B cell (primary cell): ENCODE measurements at places on chromosomes 12 and 14. TPM values are rescaled to one million over a fixed set of nuclear protein-coding genes. Genes with fewer than 3 reads are reported as not detected.

DNA sequence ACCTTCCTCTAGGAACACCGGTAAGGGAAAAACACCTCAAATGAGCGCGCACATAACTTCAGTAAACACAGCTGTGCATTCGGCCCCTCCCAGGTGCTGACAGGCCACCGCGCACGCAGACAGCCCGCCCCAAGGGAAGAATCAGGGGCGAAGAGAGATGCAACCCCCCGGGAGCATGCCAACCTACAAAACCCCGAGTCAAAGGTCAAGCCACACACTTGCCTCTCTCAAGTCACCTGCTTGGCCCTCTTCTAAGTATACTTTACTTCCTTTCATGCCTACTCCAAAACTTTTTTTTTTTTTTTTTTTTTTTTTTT, 2.3 kb upstream of the CYP46A1 start:
- H3K27ac ChIP-seq: no peak overlapping the region
- H3K4me3 ChIP-seq: no peak overlapping the region
- H3K36me3 ChIP-seq: no peaks in the 10 kb centered on the region
- peaks cover 10% of the 10 kb centered on the region for H3K4me1 ChIP-seq
- no peak for DNase-seq
- H3K27me3 ChIP-seq: peaks cover 19% of the 10 kb centered on the region

DNA sequence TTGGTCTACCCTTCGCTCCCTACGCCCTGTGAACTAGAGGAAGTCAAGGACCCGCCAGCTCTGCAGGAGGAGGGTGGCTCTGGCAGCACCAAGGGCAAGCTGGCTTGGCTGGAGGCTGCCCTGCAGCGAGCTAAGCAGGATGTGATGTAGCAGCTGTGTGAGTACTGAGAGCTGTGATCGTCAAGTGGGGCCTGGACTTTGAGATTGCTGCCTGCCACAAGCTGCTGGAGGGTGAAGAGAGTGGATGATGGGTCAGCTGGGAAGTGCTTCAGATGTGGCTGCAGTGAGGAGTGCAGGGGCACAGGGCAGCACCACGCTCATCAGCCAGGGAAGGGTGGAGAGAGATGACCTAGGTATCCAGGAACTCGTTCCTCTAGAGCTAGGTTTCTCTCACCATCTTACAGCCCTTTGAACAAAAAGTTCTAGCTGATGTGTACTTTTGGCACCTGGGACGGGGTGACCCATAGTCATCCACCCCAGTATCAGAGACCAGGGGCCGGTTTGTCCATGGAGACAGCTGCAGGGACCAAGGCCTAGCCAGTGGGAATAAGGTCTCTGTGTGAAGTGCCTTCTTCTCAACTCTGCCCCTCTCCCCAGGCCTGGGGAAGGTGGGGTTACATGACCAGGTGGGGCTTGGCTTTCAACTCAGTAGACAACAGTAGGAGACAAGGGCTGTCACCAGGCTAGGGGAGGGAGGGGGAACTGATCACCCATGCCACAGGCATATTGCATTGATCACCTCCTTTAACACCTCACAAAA, 3.2 kb downstream of the KRT86 start:
- no peaks in the 10 kb centered on the region for H3K36me3 ChIP-seq
- no peaks in the 10 kb centered on the region for H3K27me3 ChIP-seq
- H3K4me1 ChIP-seq: peaks cover 4% of the 10 kb centered on the region

DNA sequence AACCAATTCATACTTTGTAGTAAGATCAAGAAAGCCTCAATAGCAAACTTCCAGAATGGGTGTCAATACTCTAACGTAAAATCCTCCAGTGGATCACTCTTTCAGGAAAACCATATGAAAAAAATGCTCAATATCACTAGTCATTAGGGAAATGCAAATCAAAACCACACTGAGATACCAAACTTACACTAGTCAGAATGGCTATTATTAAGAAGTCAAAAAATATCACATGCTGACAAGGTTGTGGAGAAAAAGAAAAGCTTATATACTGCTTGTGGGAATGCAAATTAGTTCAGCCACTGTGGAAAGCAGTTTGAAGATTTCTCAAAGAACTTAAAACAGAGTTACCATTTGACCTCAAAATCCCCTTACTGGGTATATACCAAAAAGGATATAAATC, 49.5 kb upstream of the ATXN7L3B start:
- no peak overlapping the region for H3K27ac ChIP-seq
- H3K4me1 ChIP-seq: no peaks in the 10 kb centered on the region
- H3K27me3 ChIP-seq: no peaks in the 10 kb centered on the region
- no peak overlapping the region for H3K4me3 ChIP-seq

- no peaks in the 10 kb centered on the region for H3K27me3 ChIP-seq
- H3K4me3 ChIP-seq: no peak overlapping the region
- peaks cover 8% of the 10 kb centered on the region for H3K4me1 ChIP-seq
- H3K36me3 ChIP-seq: no peaks in the 10 kb centered on the region
- H3K27ac ChIP-seq: no peak overlapping the region
Measured at GRCh38 chr12:102946042-102946441, 11.4 kb upstream of the ASCL1 start.

- no peaks in the 10 kb centered on the region for H3K27me3 ChIP-seq
- no peak for DNase-seq
- H3K4me3 ChIP-seq: no peak overlapping the region
- H3K4me1 ChIP-seq: peaks cover 11% of the 10 kb centered on the region
- H3K36me3 ChIP-seq: no peaks in the 10 kb centered on the region
- no peak overlapping the region for H3K27ac ChIP-seq
Measured at GRCh38 chr12:131093604-131093955, 139.9 kb downstream of the ADGRD1 start.

DNA sequence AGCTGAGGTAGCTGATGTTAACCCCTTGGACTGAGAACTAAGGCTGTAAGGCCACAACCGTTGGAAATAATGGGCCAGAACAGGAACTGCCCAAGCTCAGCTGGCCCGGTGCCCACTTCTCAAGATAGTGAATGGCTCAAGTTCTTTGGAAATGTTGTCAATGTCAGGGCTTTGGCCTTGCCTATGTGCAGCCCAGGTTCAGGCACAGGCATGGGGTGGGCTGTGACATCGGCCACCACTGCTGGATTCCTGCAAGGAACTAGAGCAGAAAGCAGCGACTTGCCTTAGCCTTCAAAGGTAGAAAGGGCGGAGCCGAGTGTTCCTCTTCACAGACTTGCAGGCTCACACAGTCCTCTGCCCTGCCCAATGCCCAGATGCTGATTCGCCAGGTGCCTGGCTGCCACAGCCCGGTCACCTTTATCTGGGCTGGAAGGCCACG, 291.2 kb downstream of the ZFP36L1 start:
- H3K4me3 ChIP-seq: no peak overlapping the region
- H3K4me1 ChIP-seq: peaks cover 44% of the 10 kb centered on the region
- H3K36me3 ChIP-seq: no peaks in the 10 kb centered on the region
- peak overlapping the region; percentile 29 for H3K27ac ChIP-seq
- peak; percentile 42 for DNase-seq

- H3K4me3 ChIP-seq: no peak overlapping the region
- H3K27me3 ChIP-seq: no peaks in the 10 kb centered on the region
- H3K36me3 ChIP-seq: no peaks in the 10 kb centered on the region
- H3K27ac ChIP-seq: no peak overlapping the region
- H3K4me1 ChIP-seq: peaks cover 37% of the 10 kb centered on the region
Measured at GRCh38 chr12:9363145-9363544, 154.9 kb upstream of the PZP start.

DNA sequence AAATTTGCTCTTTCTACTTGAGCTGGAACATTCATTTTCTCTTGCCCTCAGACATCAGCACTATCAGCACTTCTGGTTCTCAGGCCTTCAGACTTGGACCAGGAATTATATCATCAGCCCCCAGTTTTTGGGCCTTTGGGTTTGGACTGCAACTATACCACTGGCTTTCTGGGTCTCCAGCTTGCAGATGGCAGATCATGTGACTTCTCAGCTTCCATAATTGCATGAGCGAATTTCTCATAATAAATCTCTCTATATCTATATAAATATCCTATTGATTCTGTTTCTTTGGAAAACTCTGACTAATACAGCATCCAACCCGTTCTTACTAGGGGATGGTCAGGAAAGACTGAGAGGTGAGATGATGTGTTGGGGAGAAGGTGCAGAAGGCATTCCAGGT, 22.4 kb upstream of the DYRK2 start:
- H3K4me3 ChIP-seq: no peak overlapping the region
- DNase-seq: no peak
- H3K36me3 ChIP-seq: no peaks in the 10 kb centered on the region
- H3K4me1 ChIP-seq: peaks cover 23% of the 10 kb centered on the region

DNA sequence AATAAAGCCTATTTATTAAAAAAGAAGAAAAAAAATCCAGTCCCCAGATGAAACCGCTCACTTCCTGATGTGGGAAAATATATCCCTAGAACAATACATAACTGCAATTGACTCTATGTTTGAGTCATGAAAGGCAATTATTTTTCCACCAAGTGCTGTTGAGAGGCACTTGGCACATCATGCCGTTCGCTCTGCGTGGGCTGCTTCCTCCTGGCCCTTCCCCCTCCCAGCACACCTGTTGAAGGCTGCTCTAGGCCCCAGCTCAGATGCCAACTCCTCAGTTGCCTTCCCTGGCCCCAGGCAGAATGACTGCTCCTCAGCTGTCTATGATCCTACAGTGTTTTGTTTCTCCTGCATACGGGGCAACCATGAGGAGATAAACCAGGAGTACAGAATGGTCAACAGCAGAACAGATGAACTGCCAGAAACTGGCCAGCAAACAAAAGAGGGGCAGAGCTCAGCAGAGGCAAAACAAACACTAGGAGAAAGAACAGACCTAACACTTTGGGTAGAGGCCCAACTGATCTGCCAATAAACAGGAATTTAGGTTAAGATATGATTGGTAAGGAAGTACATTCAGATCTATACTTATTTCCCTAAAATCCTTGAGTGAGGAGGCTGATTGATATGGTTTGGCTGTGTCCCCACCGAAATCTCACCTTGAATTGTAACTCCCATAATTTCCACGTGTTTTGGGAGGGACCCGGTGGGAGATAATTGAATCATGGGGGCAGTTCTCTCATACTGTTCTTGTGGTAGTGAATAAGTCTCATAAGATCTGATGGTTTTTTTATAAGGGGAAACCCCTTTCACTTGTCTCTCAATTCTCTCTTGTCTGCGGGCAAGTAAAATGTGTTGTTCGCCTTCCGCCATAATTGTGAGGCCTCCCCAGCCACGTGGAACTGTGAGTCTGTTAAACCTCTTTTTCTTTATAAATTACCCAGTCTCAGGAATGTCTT, 58.6 kb downstream of the SLC38A1 start:
- DNase-seq: peak; percentile 77
- H3K4me1 ChIP-seq: peaks cover 88% of the 10 kb centered on the region
- peak overlapping the region; percentile 96 for H3K27ac ChIP-seq

- DNase-seq: no peak
- H3K4me1 ChIP-seq: no peaks in the 10 kb centered on the region
- H3K36me3 ChIP-seq: no peaks in the 10 kb centered on the region
- H3K27ac ChIP-seq: no peak overlapping the region
- H3K4me3 ChIP-seq: no peak overlapping the region
- H3K27me3 ChIP-seq: no peaks in the 10 kb centered on the region
Measured at GRCh38 chr12:116620492-116621191, 61.5 kb downstream of the MAP1LC3B2 start.

DNA sequence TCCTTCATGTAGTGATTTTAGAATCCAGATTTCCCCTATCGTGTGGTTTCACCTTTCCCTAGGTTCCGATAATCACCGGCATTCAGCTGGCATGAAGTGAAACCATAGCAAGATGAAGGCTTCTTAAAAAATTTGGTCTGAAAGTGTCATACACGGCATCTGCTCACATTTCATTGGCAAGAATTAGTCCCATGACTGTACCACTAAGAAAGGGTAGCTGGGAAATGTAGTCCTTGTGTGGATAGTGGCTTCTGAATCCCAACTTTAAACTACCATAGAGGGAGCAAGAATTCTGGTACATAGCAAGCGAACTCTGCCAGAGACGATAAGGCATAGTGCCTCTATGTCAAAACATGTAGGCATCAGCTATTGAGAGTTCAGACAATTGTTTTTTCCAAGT, 360.1 kb upstream of the TBX3 start:
- no peaks in the 10 kb centered on the region for H3K4me1 ChIP-seq
- no peak for DNase-seq
- no peak overlapping the region for H3K27ac ChIP-seq
- H3K27me3 ChIP-seq: no peaks in the 10 kb centered on the region
- H3K36me3 ChIP-seq: no peaks in the 10 kb centered on the region
- H3K4me3 ChIP-seq: no peak overlapping the region

GRCh38 chr12:129119537-129119936, 266.3 kb downstream of the GLT1D1 start:
- no peaks in the 10 kb centered on the region for H3K36me3 ChIP-seq
- no peak overlapping the region for H3K27ac ChIP-seq

GRCh38 chr12:39586816-39587215, 32.8 kb downstream of the ABCD2 start:
- no peak for DNase-seq
- no peaks in the 10 kb centered on the region for H3K4me1 ChIP-seq
- H3K4me3 ChIP-seq: no peak overlapping the region
- H3K27ac ChIP-seq: no peak overlapping the region
- no peaks in the 10 kb centered on the region for H3K36me3 ChIP-seq
- H3K27me3 ChIP-seq: no peaks in the 10 kb centered on the region

DNA sequence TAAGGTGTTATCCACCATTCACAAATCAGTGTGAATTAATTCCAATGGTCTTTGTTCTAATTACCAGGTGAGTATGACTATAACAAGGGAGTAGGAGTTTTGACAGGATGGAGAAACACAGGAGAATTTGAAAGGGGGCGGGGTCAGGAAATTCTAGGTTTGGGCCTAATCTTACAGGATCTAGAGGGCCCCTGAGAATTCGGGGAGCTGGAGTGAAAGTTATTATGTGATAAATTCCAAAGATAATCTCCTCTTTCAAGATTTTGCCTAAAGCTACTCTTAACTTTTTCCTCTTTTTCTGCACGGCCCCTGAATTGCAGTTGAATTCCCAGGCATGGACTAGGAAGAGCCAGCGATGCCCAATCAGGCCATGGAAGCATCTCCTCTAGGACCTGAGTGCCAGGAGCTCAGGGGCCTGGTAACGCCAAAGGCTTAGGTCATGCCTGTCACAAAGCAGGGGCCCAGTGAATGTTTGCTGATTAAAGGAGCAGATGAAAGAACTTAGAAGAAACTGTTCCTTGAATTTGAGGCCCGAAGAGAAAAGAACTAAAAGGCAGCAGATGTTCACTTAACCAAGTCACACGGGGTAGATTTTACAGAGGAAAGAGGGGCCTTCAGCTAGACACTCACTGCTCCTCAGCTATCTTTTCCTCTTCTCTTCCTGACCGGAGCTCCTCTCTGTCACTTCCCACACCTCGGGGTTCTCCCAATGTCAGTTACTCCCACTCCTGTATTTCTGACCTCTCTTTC, 195.5 kb downstream of the PPM1H start:
- H3K36me3 ChIP-seq: no peaks in the 10 kb centered on the region
- DNase-seq: no peak
- no peaks in the 10 kb centered on the region for H3K4me1 ChIP-seq
- H3K27me3 ChIP-seq: no peaks in the 10 kb centered on the region
- H3K27ac ChIP-seq: no peak overlapping the region

Gene KCNA5
- total RNA-seq: 0.20 and 0.27 TPM in 2 replicates

Gene PCED1B
- total RNA-seq: 45.8 and 48.0 TPM in 2 replicates

Gene BICDL1
- total RNA-seq: 41.5 and 43.6 TPM in 2 replicates

Gene ACTR6
- total RNA-seq: 28.6 and 30.8 TPM in 2 replicates

Gene CARMIL3
- 1.0 and 1.4 TPM in 2 replicates for total RNA-seq

Gene MDM2
- 78.7 and 87.0 TPM in 2 replicates for total RNA-seq

Gene COX8C
- total RNA-seq: not detected in 2 replicates
